ENCODE measurements at places on chromosomes 6 and 20. TPM values are rescaled to one million over a fixed set of nuclear protein-coding genes. Genes with fewer than 3 reads are reported as not detected.
A peak's percentile ranks its signal among the peaks of the same experiment; 100 is the strongest.

- peak; percentile 95 for DNase-seq
Observed at GRCh38 chr6:109381747-109382575, at the start of gene CD164. Gene CD164, minus strand, starts transcription at chr6:109382467. Its CDS starts 89 bp downstream, at chr6:109382378.

- DNase-seq, result no peak
Observed at GRCh38 chr6:23111984-23112383, 542.6 kb downstream of the HDGFL1 start.

DNA sequence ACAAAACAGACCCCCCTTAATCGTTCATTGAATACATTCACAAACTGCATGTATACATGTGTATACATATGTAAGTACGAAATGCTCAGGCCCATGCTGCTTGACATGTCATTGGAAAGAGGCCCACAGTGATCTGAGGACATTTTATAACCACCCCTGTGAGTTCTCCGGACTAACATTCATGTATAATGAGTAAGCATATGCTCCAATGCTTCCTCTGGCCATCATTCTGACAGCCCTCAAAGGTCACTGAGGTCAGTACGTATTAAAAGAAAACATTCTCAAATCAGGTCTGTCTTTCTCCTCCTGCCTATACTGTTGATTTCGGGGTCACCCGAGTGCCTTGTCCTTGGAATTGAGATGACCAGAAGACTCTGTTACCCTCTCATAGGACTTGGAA, 54.9 kb downstream of the TENT5A start:
- no peak for DNase-seq

GRCh38 chr20:53425941-53426340, 167.7 kb downstream of the ZNF217 start:
- DNase-seq, result no peak

DNA sequence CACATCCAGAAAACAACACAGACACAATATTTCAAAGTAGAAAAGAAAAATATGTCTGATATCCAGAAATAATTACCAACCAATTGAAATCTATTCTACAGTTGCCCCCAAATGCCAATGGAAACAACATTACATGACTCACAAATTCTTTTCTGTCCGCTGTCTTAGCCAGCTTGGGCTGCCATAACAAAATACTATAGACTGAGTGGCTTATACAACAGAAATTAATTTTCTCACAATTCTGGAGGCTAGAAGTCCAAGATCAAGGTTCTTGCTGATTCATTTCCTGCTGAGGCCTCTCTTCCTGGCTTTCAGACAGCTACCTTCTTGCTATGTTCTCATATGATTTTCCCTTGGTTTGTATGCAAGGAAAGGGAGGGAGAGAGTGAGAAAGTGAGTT, 698.1 kb downstream of the DHX35 start:
- DNase-seq, result no peak

RFX6 gene
- total RNA-seq, result not detected

GRCh38 chr6:39870950-39871349, 63.3 kb downstream of the MOCS1 start:
- no peak for DNase-seq

CABLES2 gene
- 19.1 TPM for total RNA-seq

DNA sequence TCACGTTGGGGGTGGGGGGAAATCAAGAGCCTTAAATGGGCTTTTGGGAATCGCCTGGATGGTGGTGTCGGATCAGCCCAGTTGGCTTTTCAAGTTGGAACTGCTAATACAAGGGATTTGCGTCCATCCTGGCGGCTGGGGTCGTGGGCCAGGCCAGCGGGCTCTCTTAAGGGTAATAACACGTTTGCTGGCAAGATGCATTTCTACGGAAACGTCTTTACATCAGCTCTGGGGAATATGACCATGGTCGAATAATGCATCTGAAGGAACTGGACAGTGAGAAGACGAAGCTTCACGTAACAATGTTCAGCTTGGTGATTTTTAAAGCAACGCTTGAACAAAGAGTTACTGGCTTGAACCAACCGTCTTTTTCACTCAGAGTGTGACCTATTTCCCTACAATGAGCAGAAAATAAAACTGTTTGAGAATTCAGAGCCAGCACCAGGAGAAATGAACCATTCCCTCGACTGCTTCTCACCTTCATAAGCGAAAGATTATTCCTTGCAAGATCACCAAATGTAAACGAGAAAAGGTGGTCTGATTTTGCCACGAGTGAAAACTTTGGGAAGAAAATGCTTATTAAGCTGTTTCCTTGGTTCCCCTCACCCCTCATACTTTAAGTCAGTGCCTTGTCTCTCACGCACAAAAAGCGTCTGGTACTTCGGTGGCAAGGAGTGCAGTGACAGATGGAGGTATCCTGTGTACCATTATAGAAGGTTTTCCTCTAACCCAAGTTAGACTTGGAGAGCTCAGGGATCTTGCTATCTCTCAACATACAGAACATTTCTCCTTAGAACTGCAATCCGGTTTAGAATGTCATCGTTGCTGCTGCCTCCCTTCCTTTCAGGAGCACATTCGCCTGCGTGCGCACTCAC, 1.4 kb upstream of the MARCKS start:
- peak; percentile 50 for DNase-seq

DNA sequence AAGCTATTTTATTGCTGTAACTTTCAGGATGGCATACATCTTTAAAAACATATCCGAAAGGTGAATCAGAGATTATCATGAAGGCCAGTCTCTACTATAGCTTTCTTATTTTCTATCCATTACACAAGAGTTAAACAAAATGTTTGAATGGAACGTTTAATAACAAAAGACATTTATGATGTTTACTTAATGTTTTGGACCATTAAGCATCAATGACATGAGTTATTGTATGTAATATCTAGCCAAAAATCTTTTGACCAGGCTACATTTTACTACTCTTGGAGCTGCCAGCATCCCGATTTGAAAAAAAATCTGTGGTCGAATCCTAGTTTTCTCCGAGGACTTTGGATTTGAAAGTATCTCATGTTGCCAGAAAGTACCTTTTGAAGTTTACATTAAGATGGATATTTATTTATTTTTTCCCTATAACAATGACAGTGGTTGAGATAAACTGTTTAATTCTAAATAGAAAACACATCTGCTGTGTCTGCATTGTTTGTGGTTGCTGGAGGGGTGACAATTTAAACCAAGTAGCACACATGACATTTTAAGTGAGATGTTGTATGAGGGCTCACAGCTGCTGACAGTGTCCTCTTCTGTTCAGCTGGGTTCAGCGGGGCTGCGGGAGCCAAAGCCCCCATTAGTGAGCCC, 293.7 kb upstream of the TCF21 start:
- no peak for DNase-seq

GRCh38 chr20:19308146-19308545, 95.7 kb downstream of the SLC24A3 start:
- no peak for DNase-seq

GRCh38 chr6:118860880-118861279, 33.1 kb upstream of the ASF1A start:
- peak; percentile 26 for DNase-seq

GRCh38 chr6:33052627-33053026, 20.8 kb downstream of the HLA-DPA1 start:
- DNase-seq, result no peak

- DNase-seq, result peak; percentile 70
Observed at GRCh38 chr6:75602246-75603105, 796 bp downstream of the SENP6 start.

DNA sequence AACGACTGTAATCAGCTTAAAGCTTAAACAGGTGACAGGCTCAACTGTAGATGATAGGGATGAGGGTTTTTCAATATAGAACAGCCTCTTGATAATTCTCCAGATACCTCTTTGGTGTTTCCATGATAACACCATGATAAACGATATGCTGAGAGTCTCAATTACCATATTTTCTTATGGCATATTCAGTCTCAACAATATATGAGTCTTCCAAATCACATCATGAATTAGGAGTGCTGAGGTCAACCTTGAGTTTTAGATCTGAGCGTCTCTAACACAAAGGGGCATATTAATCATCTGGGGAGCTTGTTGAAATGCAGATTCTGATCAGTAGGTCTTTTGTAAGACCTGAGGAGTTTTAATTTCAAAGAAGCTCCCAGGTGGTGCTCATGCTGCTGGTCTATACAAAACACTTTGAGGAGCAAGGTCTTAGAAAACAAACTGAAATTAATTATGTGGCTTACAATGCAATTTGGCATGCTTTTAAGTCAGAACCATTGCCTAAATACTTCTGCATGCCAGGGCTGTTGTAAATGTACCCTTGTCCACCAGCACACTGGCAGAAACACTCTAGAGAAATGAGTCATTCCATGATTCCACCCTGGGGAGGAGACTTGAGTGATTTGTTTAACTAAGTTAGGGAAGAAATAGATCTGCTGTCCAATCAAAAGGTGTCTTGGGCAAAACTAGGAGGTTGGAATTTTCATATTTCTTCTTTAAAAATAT, 49.6 kb downstream of the PTCHD4 start:
- DNase-seq, result no peak

DNA sequence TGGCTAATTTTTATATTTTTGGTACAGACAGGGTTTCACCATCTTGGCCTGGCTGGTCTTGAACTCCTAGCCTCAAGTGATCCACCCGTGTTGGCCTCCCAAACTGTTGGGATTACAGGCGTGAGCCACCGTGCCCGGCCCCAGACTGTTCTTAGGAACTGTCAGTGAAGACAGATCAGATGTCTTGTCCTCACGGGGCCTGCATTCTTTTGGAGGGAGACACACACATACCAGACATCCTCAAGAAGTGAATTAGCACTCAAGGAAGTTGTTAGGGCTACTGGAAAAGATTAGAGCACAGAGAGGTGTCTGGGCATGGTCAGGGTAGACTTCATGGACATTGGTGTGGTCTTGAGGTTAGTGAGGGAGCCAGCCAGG, 10.3 kb upstream of the LPIN3 start:
- DNase-seq, result no peak

DNA sequence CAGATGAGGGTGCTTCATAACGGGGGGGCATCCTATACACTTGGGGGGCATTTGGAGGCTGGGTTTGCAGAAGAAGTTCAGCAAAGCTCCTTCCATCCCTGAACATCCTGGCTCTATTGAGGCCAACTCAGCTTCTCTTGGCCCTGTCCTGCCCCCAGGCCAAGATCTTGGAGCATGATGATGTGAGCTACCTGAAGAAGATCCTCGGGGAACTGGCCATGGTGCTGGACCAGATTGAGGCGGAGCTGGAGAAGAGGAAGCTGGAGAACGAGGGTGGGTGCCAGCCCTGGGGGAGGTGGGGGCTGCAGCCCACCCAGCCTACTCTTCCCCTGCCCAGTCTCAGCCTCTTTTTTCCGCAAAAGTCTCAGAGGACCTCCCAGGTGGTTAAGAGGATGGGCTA, 17.2 kb downstream of the GDAP1L1 start:
- DNase-seq, result no peak

DNA sequence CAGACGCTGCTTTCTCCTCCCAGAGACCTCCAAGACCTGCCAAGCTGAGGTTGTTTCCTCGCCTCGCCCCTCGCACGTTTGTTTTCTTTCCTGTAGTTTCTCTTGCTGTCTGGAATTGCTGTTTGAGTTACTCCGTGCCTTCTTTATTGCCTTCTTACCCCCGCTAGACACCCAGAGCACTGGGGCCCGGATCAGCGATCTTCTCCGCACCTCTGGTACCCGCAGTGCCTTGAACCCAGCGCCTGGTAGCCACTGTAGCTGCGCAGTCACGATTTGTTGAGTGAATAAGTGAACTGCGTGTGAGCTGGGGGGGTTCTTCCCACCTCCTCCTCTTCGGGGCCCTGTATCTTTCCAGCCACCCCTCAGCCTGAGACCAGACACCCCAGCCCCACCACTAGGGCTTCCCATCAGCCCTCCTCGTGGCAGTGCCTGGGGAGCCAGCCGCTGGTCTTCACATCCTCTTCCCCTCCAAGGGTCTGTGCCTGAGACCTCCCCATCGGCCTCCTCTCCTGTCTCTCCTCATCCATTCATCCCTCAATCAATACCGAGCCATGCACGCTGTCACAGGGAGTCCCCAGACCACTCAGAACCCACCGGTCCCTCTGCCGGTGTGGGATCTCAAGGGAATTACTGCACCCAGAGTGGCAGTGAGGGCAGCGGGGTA, 849 bp upstream of the BMP7 start:
- no peak for DNase-seq

GHRH gene
- total RNA-seq, result not detected

DNA sequence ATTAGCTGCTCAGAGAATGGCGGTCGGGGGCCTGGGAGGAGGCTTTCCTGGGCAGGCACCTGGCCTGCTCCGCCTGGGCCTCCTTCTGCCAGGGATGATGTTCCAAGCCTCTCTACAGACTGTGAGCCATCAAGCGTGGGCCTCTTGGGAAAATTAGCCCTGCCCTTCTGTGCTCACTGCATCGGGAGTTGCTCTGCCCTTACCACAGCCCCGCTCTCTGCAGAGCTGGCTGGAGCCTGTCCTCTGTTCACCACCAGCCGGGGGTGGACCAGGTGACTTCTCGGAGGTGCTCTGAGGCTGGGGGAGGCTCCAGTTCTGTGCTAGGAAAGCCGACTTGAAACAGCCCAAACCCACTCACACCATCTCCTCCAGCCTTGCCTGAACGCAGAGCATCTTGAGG, 24.2 kb downstream of the MDGA1 start:
- no peak for DNase-seq

MYT1 gene
- 0.20 TPM for total RNA-seq

HTR1E gene
- not detected for total RNA-seq

GRCh38 chr20:51529758-51530157, 12.8 kb downstream of the NFATC2 start:
- no peak for DNase-seq

TMEM14A gene
- 8.8 TPM for total RNA-seq

- DNase-seq, result no peak
Observed at GRCh38 chr6:10719296-10719963, 3.4 kb upstream of the TMEM14C start.

DNA sequence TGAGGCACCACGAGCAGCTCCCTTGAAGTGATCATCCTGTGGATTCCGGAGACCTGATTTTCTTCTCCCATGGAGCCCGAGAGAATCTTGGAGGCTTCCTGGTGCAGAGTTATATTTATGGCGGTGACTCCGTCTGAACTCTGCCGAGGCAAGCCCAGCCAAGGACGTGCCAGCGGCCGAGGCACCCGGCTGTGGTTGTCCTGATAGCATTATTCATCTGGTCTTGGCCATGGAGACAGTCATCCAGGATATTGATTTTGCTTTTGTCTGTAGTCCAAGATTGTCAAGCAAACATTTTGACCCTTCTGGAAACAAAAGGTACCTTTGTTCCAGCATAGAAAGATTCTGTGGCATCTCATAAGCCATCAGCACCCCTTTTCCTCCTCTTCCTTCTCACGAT, 163.3 kb downstream of the SCML4 start:
- DNase-seq, result no peak

DPPA5 gene
- total RNA-seq, result not detected

DNA sequence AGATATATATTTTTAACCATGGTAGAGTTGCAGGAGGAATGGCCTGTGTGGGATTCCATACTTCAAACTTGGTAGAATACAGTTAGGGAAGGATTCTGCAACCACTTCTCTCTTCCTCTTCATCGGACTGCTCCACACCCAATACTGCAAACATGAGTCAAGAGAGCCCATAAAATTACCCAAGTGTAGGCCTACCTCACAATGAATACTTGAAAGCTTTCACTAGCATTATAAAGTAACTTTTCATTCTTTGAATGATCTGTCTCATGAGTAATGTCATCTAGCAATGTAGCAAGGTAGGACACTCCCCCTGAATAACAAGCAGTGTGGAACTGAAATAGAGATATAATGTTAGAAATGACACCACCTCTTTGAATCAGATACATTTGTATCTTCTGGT, 79.4 kb downstream of the FOXC1 start:
- DNase-seq, result no peak

SLC17A9 gene
- total RNA-seq, result 1.5 TPM

Measured in left ventricle myocardium superior (tissue), 1 donor.